Regular cardiac myocyte (primary cell): ENCODE measurements at places on chromosomes 3 and 15. TPM values are rescaled to one million over a fixed set of nuclear protein-coding genes. Genes with fewer than 3 reads are reported as not detected.

The ACTC1 gene
- total RNA-seq, result not detected in 2 replicates

The P2RY12 gene
- total RNA-seq, result 0.28 TPM in 1 of 2 replicates, not detected in the other

The C3orf85 gene
- not detected in 2 replicates for total RNA-seq

The ERICH6 gene
- under 0.01 TPM in 1 of 2 replicates, not detected in the other for total RNA-seq

The XRN1 gene
- total RNA-seq, result 32.7 and 33.0 TPM in 2 replicates

The ECE2 gene
- total RNA-seq, result not detected in 2 replicates

The SERINC4 gene
- not detected in 2 replicates for total RNA-seq

The ROPN1 gene
- total RNA-seq, result not detected in 2 replicates

The CMTM8 gene
- total RNA-seq, result 0.38 and 0.56 TPM in 2 replicates

The GCSAM gene
- not detected in 2 replicates for total RNA-seq

The IL20RB gene
- total RNA-seq, result 0.38 and 1.1 TPM in 2 replicates

The GPR176 gene
- total RNA-seq, result 136 and 250 TPM in 2 replicates

The LDHAL6B gene
- total RNA-seq, result not detected in 2 replicates

The GOLGA6L10 gene
- total RNA-seq, result under 0.01 and 0.19 TPM in 2 replicates

The NTRK3 gene
- 0.19 and 3.1 TPM in 2 replicates for total RNA-seq

The HRG gene
- not detected in 2 replicates for total RNA-seq

The SMCO1 gene
- 0.19 and 0.28 TPM in 2 replicates for total RNA-seq

The EPHA6 gene
- total RNA-seq, result not detected in 2 replicates

The OR5K1 gene
- not detected in 2 replicates for total RNA-seq

The GOLGA6L7 gene
- total RNA-seq, result not detected in 2 replicates

The TFDP2 gene
- 33.2 and 37.8 TPM in 2 replicates for total RNA-seq

The AEN gene
- 54.7 and 99.3 TPM in 2 replicates for total RNA-seq

The ARRDC4 gene
- total RNA-seq, result 11.8 and 16.3 TPM in 2 replicates

The POPDC2 gene
- total RNA-seq, result 0.56 and 0.58 TPM in 2 replicates

The PLCH1 gene
- total RNA-seq, result under 0.01 TPM in 1 of 2 replicates, not detected in the other

The NR2F2 gene
- total RNA-seq, result 15.5 and 18.6 TPM in 2 replicates

The SLC9C1 gene
- 0.56 and 0.77 TPM in 2 replicates for total RNA-seq

The SLC15A2 gene
- total RNA-seq, result 0.19 and 0.28 TPM in 2 replicates

The TTBK2 gene
- total RNA-seq, result 6.5 and 10.1 TPM in 2 replicates

The MORC1 gene
- not detected in 2 replicates for total RNA-seq

The TM4SF18 gene
- total RNA-seq, result 0.56 and 0.77 TPM in 2 replicates

The GOLGA6L9 gene
- total RNA-seq, result 0.77 and 1.7 TPM in 2 replicates

The ATG3 gene
- 92.7 and 143 TPM in 2 replicates for total RNA-seq

The EXD1 gene
- total RNA-seq, result under 0.01 TPM in 1 of 2 replicates, not detected in the other

The MEGF11 gene
- total RNA-seq, result not detected in 2 replicates

The SCAANT1 gene
- total RNA-seq, result not detected in 2 replicates

The IGSF11 gene
- total RNA-seq, result 0.56 TPM in 1 of 2 replicates, not detected in the other

The MUC20 gene
- total RNA-seq, result 0.28 and 0.38 TPM in 2 replicates

The STRIT1 gene
- not detected in 2 replicates for total RNA-seq

The NAA50 gene
- 204 and 242 TPM in 2 replicates for total RNA-seq

The SCN5A gene
- 1.1 and 1.2 TPM in 2 replicates for total RNA-seq

The HDC gene
- not detected in 2 replicates for total RNA-seq

The LEKR1 gene
- 0.38 and 8.5 TPM in 2 replicates for total RNA-seq
